NCI-H2081 treated with DMSO at 0.1 percent for 48 hours (cell line): ENCODE measurements at places on chromosomes 3 and 15.

GRCh38 chr3:32821686-32822296 is 4.0 kb downstream of the TRIM71 start:
- DNase-seq: no peak

GRCh38 chr3:127738192-127738840 is 65.6 kb downstream of the ABTB1 start:
- DNase-seq: no peak

DNA sequence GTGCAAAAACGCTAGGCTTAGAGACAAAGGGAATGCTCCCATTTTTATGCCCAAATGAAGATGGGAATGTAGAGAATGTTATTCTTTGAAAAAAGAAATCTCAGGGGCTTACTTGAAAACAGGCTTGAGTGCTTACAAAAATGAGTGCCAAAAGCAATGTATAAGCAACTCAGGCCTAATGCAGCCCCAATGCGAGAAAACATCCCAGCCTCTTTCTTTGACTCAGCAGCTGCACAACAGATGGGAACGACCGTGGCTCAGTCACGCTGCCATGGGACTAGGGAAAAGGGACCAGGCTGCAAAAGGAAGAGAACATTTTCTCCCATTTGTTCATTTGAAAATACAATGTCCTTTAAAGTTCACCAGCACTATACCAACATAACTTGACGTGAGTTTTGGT is 246.4 kb upstream of the LRIG1 start:
- no peak for DNase-seq

- DNase-seq: no peak
These were observed 10.6 kb upstream of the CD96 start for GRCh38 chr3:111531446-111531845.
